ENCODE measurements at places on chromosomes 1 and 21.
A peak's percentile ranks its signal among the peaks of the same experiment; 100 is the strongest.

DNA sequence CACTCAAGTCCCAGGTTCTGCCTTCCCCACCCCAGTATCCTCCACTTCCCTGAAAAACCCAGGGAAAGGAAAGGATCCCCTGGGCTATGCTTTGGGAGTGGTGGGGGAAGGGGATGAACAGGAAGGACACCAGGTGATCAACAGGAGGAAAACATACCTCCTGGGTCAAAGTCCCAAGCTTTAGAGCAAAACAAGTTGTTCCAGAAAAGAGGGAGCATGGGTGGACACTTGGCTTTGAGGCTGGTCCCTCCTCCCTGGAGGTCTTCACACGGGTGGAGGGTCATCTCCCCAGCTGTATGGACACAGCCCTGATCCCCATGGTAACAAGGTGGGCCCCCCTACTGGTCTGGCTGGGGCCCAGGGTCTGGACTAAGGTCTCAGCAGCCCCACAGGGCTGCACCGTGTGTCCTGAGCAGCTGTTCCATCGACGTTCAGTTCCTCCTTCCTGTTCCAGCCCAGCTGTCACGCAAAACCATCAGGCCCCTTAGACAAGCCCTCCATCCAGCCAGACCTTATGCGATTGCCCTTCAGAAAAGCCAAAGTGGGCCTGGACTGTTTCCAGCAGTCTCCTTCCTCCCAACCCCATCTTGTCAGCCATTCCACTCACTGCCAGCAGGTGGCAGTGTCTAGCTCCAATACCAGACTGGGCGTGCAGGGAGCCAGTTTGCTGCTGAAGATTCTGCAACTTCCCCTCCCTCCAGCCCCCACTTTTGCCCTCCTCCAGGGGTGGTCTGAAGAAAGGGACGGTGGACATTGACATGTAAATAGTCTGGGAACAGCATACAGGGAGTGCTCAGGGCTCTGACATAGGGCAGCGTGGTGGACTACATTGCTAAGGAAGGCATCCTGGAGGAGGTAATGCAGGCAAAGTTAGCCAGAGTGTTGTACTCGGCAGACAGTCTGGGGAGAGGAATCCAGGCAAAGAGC is 2.9 kb upstream of the PDZK1IP1 start:
- no peaks in the 10 kb centered on the region for H3K27me3 ChIP-seq
- H3K27ac ChIP-seq: no peak overlapping the region
- no peaks in the 10 kb centered on the region for H3K4me1 ChIP-seq
- peak; percentile 86 for DNase-seq
- H3K4me3 ChIP-seq: no peak overlapping the region

- no peaks in the 10 kb centered on the region for H3K36me3 ChIP-seq
- no peak overlapping the region for H3K4me3 ChIP-seq
- H3K4me1 ChIP-seq: peaks cover 49% of the 10 kb centered on the region
- H3K27ac ChIP-seq: peak overlapping the region; percentile 11
Measured at GRCh38 chr1:91805311-91805801, 80.6 kb downstream of the TGFBR3 start.

DNA sequence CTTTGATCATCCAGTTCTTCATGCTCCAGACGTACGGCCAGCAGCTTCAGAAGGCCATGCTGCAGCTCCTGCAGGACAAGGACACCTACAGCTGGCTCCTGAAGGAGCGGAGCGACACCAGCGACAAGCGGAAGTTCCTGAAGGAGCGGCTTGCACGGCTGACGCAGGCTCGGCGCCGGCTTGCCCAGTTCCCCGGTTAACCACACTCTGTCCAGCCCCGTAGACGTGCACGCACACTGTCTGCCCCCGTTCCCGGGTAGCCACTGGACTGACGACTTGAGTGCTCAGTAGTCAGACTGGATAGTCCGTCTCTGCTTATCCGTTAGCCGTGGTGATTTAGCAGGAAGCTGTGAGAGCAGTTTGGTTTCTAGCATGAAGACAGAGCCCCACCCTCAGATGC is 32.5 kb downstream of the MX1 start:
- H3K36me3 ChIP-seq: no peaks in the 10 kb centered on the region
- no peaks in the 10 kb centered on the region for H3K27me3 ChIP-seq
- no peak overlapping the region for H3K4me3 ChIP-seq
- DNase-seq: no peak

- no peak overlapping the region for H3K4me3 ChIP-seq
- no peaks in the 10 kb centered on the region for H3K27me3 ChIP-seq
- no peaks in the 10 kb centered on the region for H3K36me3 ChIP-seq
- H3K27ac ChIP-seq: no peak overlapping the region
- peaks cover 9% of the 10 kb centered on the region for H3K4me1 ChIP-seq
- DNase-seq: no peak
Measured at GRCh38 chr1:200035956-200036618, 8.6 kb downstream of the NR5A2 start.

DNA sequence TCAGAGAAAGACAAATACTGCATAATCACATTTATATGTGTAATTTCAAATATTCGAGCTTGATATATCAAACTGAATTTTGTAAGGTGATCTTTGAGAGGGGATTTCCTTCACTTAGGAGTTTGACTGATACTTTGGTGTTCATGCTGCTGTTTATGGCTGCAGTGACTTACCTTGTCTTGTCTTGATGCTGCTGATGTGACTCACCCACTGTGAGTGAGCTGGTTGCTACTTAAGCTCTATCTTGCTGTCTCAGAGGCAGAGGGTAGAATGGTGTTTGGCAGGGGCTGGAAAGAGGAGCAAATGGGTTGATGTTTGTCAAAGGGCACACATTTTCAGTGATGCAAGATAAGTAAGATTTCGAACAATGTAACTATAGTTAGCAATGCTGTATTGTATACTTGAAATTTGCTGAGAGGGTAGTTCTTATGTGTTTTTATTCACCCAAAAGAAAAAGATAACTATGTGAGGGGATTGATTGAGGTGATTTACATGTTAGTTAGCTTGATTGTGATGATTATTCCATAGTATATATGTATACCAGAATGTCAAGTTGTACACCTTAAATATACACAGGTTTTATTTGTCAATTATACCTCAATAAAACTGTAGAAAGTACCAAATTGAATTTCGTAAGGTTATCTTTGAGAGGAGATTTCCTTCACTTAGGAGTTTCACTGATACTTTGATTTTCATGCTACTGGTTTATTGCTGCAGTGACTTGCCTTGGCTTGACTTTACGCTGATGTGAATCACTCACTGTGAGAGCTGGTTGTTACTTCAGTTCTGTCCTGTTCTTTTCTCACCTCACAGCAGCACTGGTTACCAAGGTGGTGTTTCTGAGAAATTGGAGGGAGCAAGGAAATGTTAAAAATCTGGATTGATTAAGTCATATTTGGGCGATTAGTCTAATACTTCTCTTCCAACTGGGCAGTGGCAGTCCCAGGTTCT is 94.5 kb upstream of the SLC5A9 start:
- no peak for DNase-seq
- no peaks in the 10 kb centered on the region for H3K36me3 ChIP-seq
- H3K4me3 ChIP-seq: no peak overlapping the region
- no peaks in the 10 kb centered on the region for H3K4me1 ChIP-seq

DNA sequence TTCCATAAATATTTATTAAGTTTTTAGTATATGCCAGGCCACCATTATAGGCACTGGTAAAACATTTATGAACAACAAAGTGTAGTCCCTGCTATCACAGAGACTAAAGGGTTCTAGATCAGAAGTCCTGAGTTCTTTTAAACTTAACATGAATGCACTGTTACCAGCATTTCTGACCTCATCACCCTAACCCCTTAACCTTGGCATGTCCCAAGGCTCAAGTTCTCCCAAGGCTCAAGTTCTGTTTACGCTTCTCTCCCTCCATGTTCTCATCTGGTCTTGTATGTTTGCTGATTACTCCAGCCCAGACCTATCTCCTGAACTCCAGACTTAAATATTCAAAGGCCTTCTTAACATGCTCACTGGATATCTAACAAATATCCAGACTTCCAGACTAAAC is 54.5 kb downstream of the UBE2T start:
- peaks cover 14% of the 10 kb centered on the region for H3K4me1 ChIP-seq
- no peak overlapping the region for H3K27ac ChIP-seq
- no peaks in the 10 kb centered on the region for H3K36me3 ChIP-seq

GRCh38 chr1:32142446-32143301 is 34.8 kb downstream of the KPNA6 start:
- H3K27ac ChIP-seq: peak overlapping the region; percentile 48
- no peaks in the 10 kb centered on the region for H3K36me3 ChIP-seq
- H3K4me3 ChIP-seq: no peak overlapping the region
- no peaks in the 10 kb centered on the region for H3K4me1 ChIP-seq
- DNase-seq: peak; percentile 46

DNA sequence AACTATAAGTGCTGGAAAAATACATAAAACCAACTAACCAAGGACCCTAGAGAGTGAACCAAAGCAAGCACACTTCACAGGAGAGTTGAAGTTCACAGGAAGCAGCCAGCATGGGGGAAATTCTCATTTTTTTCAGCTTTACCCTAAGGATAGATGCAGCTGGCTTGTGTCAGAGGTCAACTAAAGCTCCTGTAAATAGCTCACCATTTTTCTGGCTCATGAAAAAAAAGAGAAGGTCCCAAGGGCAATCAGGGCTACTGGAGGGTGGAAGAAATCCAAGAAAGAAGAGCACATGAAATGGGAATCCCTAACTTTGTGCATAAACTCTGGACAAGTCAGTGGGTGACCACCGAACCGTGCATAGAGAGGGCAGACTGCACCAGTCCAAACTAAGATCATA is 58.3 kb downstream of the KCNJ15 start:
- DNase-seq: no peak
- H3K27me3 ChIP-seq: no peaks in the 10 kb centered on the region
- no peak overlapping the region for H3K27ac ChIP-seq
- H3K4me1 ChIP-seq: no peaks in the 10 kb centered on the region
- H3K4me3 ChIP-seq: no peak overlapping the region

DNA sequence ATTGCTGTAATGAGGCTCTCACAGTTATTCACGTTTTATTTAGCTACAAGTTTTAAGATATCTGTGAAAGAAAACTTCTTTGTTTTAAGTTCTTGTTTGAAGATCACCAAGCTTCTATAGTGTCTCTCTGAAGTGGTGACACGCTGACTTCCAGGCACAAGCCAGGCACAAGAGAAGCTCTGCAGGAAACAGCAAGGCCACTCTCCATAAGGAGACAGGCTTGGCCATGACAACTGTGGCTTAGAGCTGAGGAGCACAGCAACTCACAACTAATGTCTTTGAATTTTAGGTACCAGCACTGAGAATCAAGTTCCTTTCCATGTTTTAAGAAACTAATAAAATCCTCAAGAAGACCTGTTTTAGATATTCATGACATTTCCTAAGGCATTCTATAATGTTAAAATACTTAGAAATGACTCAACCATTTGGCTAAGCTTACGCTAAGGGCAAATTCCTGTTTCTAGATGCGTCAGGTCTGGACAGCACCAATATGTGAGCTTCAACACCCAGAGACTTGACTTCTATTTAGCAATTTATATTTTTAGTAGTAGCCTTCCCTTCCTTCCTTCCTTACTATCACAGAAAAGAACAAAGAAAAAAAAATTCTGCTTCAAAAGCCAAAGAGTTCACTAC is 40.2 kb downstream of the APP start:
- H3K36me3 ChIP-seq: no peaks in the 10 kb centered on the region
- H3K4me1 ChIP-seq: peaks cover 6% of the 10 kb centered on the region
- no peak for DNase-seq
- no peak overlapping the region for H3K27ac ChIP-seq

GRCh38 chr1:62530516-62531154 is 66.7 kb upstream of the ANGPTL3 start:
- no peaks in the 10 kb centered on the region for H3K36me3 ChIP-seq
- H3K4me1 ChIP-seq: no peaks in the 10 kb centered on the region
- H3K27me3 ChIP-seq: no peaks in the 10 kb centered on the region
- H3K4me3 ChIP-seq: no peak overlapping the region
- DNase-seq: peak; percentile 72

DNA sequence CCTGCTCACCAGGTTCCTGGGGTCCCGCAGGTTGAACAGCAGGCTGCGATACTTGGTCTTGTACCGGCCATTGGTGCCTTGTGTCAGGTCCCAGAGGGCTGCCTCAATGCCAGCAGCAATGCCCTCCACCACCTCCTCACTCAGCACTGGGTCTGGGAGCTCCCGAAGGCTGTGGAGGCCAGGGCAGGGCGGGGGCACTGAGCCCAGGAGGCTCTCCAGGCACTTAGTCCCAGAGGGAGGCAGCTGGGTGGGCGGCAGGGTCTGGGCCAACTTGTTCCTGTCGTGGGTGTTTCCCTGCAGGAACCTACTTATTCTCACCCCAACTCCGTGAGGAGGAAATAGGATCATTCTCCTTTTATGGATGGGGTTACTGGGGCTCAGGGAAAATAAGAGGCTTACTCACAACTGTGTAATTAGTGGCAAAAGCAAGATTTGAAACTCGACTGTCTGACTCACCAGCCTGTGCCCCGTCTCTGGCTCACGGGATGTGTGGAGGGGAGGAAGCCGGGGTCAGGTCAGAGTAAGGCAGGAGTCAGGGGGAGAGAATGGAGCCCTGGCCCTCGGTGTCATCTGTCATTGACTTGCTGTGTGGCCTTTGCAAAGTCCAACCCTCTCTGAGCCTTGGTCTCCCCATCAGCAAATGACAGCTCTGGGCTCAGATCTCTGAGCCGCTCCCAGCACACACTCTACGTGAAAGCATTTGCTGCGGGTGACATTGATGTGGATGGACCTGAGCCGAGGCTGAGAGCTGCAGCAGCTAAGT is 17.2 kb downstream of the SPOCD1 start:
- H3K27ac ChIP-seq: no peak overlapping the region
- H3K36me3 ChIP-seq: no peaks in the 10 kb centered on the region
- no peaks in the 10 kb centered on the region for H3K27me3 ChIP-seq

DNA sequence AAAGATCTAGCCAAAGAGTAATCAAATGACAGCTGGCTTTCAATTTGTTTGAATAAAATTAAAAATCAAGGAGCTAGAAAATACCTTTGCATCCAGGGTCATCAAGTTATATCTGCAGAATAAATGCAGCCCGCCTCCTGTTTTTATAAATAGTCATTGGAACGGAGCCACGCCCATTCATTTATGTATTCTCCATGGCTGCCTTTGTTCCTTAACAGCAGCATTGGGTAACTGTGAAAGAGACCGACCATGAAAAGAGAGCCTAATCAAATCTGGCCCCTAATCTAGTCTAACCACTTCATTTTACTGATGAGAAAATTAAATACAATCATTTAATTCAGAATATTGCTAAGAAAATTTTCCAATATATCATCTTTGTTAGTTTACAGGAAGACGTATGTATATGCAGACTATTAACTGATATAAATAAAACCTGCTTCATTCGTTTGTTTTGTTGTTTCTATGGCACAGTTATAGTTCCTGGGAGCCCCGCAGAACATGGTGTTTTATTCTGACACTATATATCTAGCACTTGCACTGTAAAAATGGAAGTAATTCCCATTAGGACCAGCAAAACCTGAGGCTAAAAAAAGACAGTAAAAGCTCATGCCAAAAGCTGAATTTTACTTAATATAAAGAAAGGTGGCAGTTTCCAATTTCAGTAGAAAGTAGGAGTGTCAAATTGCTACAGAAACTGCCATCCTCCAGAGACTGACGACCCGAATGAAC is 111.8 kb upstream of the PALMD start:
- no peak overlapping the region for H3K4me3 ChIP-seq
- no peaks in the 10 kb centered on the region for H3K27me3 ChIP-seq
- no peak overlapping the region for H3K27ac ChIP-seq

DNA sequence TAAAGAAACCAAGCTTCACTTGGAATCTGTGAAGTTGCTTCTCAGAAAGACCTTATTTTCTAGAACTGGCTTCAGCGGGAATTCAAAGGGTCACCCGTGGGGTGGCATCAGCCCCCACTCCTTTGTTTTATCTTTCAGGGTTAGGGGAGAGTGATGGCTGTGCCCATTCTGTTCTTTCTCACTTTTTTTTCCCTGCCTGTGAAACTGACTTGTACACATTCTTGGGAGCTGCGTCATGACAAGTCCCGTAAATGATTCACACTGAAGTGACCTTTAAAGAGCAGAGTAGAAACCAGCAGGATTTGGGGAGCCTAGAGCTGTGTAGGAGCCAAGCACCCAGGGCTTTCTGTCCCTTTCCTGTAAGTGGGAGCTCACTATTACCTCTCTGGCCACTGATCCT is 43.8 kb downstream of the SLC44A3 start:
- no peak overlapping the region for H3K4me3 ChIP-seq
- no peaks in the 10 kb centered on the region for H3K36me3 ChIP-seq
- H3K27me3 ChIP-seq: no peaks in the 10 kb centered on the region
- peak overlapping the region; percentile 87 for H3K27ac ChIP-seq
- peaks cover 25% of the 10 kb centered on the region for H3K4me1 ChIP-seq
